ENCODE measurements at places on chromosomes 7 and 10.

- no peak for DNase-seq
Measured at GRCh38 chr10:58239561-58240169, 28.0 kb downstream of the IPMK start.

GRCh38 chr7:7510794-7511193, 24.9 kb downstream of the COL28A1 start:
- no peak for DNase-seq

GRCh38 chr7:113175525-113176104, 57.3 kb upstream of the SMIM30 start:
- no peak for DNase-seq

DNA sequence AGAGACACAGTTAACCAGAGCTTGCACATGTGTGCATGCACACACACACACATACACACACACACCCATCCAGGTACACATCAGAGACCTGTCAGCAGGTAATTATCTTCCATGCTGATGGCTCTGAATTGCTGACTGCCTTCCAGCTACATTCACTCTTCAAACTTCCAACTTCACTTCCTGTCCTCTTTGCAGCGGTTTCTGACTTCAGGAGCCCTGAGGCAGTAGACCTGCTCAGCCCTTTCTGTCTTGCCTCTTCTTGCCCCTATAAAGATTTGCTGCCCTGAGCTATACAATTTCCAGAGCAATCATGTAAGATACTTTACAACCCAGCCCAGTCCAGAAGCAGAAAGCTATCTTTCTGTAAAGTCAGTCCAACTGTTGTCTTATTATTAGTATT, 310.2 kb downstream of the FGFR2 start:
- no peak for DNase-seq

DNA sequence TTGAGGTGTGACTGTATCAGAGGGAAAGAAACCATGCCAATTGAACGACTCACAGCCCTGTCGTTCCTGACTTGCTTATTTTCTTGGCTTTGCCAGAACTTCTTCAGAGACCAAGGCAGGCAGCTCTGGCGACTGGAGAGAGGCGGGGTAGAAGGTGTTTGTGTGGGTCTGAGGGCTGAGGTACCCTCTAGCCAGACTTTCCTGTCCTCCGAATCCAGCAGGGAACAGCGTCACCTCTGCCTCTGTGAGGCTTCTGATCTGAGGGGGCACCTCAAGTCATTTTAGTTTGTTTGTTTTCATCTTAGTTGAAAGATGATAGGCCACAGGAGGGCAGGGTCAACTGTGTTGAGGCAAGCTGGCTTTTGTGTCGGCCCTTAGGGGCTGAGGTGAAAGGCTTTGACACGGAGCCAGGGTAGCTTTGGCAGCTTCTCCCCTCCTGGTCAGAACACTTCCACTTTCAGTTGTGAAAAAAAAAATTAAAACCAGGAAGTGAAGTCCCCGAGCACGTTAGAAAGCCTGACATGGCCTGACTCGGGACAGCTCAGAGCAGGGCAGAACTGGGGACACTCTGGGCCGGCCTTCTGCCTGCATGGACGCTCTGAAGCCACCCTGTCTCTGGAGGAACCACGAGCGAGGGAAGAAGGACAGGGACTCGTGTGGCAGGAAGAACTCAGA, 1.9 kb downstream of the ACSL5 start:
- DNase-seq: no peak
